ENCODE measurements at places on chromosomes 13 and 19.

- no peak for DNase-seq
These were observed 15.7 kb downstream of the GARRE1 start for GRCh38 chr19:34269968-34270621.

GRCh38 chr13:111110054-111110453 lies 5.1 kb upstream of the ARHGEF7 start:
- DNase-seq: no peak

DNA sequence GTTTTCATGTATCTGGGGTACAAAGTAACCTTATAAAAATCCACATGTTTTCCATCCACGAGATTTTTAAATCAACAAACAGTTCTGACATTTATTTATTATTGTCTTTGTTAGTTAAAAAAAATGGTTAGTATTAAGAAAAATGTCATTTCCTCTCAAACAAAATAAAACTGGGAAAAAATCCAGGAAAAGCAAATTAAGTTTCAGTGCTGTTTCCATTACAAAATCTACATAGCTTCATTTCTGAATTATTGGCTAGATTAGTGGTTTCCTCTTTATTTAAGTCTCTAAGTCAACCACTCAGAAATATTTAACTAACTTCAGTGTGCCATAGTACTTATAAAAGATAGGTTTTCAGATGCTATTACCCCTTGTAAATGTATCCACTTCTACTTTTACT lies 49.1 kb downstream of the MZT1 start:
- no peak for DNase-seq

GRCh38 chr19:37362733-37363132 lies 8.2 kb upstream of the ZNF527 start:
- no peak for DNase-seq

GRCh38 chr13:114058051-114058867 lies 74.2 kb downstream of the RASA3 start:
- DNase-seq: no peak

GRCh38 chr13:45473627-45474026 lies 8.9 kb downstream of the COG3 start:
- DNase-seq: no peak

- DNase-seq: no peak
These were observed 107.4 kb upstream of the DOCK9 start for GRCh38 chr13:99085139-99085807.

DNA sequence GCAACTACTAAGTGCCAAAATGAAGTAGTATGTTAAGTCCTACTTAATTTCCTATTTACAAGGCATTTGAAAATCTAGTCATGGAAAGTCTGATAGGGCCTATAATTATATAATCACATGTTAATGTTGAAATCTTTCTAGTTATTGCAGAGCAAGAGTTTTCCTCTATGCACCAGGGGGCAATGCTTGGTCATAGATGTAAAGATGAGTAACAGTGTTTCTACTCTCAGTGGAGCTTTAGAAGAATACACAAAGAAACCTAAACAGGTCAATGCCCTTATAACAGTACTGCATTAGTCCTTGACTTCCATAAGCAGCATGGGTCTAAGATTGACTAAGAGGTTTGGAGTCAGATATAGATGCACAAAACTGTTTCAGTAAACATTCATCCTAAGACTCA lies 218.7 kb downstream of the KCTD12 start:
- no peak for DNase-seq

DNA sequence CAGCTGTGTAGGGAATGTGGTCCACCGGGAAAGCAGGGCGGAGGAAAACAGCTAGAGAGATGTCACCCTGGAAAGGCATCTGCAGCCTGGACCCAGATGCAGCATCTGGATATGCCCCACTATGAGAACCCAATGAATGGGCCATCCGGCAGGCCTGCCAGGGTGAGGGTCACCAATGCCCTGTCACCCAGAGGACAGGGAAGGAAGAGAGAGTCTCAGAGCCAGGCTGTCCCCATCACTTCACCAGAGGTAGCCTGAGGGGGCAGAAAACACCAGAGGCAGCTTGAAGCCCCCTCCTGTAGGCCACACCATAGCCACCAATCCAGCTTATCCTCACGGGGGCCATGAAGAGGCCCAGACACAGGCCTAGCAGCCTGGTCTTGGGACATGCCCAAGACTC lies 118.8 kb downstream of the TUBA3C start:
- no peak for DNase-seq

- no peak for DNase-seq
These were observed 3.3 kb upstream of the EPOR start for GRCh38 chr19:11387162-11388034.

GRCh38 chr13:48253849-48254248 lies 20.8 kb downstream of the ITM2B start:
- DNase-seq: no peak

DNA sequence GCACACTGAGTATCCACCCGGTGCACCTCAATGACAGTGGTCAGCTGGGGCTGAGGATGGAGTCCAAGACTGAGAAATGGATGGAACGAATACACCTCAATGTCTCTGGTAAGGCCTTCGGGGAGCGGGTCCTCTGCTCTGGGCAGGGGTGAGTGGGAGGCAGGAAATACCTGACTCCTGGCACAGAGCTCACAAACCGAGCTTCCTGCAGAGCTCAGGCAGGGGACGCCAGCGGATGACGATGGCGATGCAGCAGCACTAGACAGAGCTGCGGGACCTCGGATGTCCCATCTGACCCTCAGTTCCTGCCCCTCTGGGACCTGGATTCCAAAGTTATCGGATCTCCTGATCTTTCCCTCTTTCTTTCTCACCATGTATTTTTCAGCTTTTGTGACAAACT lies 3.8 kb downstream of the CD22 start:
- DNase-seq: no peak

GRCh38 chr19:19134687-19135158 lies 3.6 kb downstream of the TMEM161A start:
- DNase-seq: no peak

DNA sequence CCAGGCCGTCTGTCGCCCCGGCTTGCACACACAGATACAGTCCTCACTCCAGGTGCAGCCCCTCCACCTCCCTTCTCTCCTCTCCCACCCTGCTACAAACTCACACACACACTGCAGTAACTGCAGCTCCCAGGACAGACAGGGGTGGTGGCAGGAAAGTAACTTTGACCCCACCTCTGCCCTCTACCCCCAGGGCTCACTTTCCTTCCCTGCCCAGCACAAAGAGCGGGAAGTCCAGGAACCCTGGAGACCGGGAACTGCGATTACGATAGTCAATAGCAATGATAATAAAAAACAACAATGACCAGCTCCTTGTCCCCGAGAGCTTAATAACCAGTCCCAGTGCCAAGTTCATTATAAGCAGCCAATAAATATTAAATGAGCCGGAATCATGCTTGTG lies at the start of gene CEACAM20:
TSS of gene CEACAM20 (minus strand) at position 140 of the 400 bp plus-strand sequence. CDS start 166 bp downstream, outside the sequence.
- DNase-seq: no peak

DNA sequence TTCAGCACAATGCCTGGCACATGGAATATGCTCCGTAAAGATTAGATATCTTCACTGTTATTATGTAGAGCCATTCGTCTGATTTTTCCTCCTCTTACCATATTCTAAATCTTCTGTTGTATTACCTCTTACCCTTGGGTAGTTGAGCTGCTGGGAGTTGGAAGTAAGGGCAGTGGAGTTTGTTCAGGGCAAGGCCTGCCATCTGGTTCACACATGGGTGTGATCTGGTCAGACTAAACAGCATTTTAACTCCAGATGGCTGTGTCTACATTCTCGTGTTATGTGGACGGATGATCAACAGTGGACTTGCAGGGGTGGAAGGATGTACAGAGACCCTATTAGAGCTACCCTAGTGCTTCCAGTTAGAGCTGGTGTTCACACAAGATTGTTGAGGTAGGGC lies 164.9 kb downstream of the ZIC5 start:
- DNase-seq: no peak

DNA sequence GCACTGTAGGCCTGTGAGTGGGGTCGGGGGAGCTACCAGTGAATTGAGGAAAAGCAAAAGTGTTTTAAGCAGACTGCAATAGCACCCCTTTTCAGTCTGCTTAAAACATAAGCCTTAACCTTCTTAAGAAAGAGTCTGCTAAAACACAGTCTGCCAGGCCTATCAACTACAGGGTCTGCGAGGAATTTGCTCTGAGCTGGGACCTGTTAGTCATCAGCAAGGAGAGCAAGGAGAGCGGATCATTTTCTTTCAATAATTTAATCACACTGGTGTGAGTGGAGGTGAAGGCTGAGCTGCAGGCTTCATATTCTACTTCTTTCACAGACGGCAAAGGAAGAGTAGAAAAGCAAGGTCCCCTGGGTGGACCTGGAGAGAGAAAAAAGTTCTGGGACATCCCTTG lies 342.7 kb downstream of the ENOX1 start:
- no peak for DNase-seq

GRCh38 chr19:38070573-38070972 lies 153.4 kb downstream of the DPF1 start:
- no peak for DNase-seq

- DNase-seq: no peak
These were observed 525.1 kb downstream of the MYO16 start for GRCh38 chr13:109154546-109154945.

- no peak for DNase-seq
These were observed 5.3 kb downstream of the SIX5 start for GRCh38 chr19:45763691-45764294.

- no peak for DNase-seq
These were observed at the start of gene GPC6 for GRCh38 chr13:93226623-93227279. Gene GPC6 (plus strand): TSS chr13:93226807.

DNA sequence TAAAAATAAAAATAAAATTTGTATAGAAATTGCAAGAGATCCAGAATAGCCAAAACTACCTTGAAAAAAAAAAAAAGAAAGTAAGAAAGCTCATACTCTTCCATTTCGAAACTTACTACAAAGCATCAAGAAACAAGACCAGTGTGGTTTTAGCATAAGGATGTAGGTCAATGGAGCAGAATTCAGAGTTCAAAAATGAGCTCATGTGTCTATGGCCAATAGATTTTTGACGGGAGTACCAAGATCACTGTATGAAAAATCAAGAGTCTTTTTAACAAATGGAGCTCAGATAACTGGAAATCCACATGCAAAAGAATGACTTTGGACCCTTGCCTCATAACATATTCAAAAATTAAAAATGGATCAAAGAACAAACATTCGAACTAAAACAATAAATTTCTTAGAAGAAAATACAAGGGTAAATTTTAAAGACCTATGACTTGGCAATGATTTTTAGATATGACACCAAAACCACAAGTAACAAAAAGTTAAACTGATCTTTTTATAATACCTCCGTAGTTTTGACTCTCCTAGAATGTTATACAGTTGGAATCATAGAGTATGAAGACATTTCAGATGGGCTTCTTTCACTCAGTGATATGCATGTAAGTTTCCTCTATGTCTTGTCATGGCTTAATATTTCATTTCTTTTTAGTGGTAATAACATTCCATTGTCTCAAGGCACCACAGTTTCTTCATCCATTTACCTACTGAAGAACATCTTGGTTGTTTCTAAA lies 43.2 kb downstream of the KLF12 start:
- DNase-seq: no peak

DNA sequence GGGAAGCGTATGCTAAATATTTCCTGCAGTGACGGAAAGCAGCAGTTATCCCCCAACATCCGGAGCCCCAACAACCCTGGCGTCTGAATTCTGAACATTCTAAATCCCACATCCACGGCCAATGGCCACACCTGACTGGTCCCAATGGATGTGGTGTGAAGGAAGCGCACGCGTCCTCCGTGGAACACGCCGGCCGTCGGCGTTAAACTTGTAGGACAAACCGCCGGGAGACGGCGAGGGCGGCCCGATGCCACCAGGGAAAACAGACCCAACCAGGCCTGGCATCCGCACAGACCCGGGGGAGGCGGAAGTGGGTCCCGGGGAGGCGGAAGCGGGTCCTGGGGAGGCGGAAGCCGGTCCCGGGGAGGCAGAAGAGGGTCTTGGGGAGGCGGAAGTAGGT lies 3.2 kb downstream of the SHC2 start:
- DNase-seq: no peak

- DNase-seq: no peak
These were observed 114.4 kb downstream of the RAB20 start for GRCh38 chr13:110447058-110447511.

- DNase-seq: no peak
These were observed 25.5 kb downstream of the PLA2G4C start for GRCh38 chr19:48085076-48085475.

DNA sequence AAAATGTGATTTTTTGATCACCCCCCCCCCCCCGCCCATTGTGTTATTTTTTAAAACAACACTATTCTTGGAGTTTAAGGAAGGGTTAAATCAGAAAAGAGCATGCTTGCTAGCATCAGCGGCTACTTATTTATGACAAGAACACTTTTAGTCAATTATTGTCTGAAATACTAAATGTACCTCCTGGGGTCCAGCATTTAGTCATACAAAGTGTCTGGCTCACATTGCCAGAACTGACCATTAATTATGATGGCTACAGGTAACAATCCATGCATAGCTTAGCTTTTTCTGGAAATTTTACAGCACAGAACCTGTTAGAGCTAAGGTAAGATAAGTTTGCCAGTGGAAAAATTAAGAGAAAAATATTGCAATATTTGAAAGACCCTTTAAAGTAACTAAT lies 90.1 kb downstream of the PCDH9 start:
- no peak for DNase-seq

DNA sequence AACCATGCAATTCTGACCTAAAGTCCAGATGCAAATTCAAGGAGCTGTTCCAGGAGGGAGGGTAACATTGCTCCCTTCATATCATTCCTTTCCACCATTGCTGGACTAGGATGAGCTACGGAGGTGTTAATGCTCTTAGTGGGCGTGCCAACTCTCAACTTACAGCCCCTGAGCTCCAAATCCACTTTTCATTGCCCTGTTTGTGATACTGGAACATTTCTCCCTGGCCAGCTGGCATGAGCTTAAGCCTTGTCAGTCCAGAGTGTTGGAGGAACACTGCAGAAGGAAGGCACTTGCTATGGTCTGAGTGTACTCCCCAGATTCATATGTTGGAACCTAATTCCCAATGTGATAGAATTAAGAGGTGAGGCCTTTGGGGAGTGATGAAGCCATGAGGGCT lies 70.4 kb upstream of the FARP1 start:
- DNase-seq: no peak

GRCh38 chr13:40780822-40781401 lies 8.5 kb upstream of the SLC25A15 start:
- DNase-seq: no peak

- DNase-seq: no peak
These were observed 40.5 kb upstream of the NBEA start for GRCh38 chr13:34901572-34901971.

GRCh38 chr19:23312515-23312914 lies 62.3 kb upstream of the ZNF724 start:
- no peak for DNase-seq
